Femur (tissue), 1 donor: ENCODE measurements at places on chromosomes 16 and 17.

DNA sequence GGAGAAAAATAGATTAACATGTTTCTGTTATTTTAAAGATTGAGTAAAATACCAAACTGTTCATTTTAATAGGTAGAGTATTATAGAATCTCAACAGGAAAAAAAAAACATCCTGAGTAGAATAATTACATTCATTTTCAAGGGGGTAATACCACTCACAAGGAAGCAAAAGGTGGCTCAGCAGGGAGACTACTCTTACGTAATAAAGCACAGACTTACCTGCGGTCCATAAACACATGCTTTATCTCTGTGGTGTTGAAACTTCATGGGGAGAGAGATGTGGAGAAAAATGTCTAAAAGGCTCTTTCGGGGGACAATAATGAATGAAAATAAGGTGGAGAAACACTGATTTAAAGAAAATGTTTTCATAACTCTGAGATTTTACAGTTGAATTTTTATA is 171.7 kb downstream of the MRTFB start:
- no peak for DNase-seq

DNA sequence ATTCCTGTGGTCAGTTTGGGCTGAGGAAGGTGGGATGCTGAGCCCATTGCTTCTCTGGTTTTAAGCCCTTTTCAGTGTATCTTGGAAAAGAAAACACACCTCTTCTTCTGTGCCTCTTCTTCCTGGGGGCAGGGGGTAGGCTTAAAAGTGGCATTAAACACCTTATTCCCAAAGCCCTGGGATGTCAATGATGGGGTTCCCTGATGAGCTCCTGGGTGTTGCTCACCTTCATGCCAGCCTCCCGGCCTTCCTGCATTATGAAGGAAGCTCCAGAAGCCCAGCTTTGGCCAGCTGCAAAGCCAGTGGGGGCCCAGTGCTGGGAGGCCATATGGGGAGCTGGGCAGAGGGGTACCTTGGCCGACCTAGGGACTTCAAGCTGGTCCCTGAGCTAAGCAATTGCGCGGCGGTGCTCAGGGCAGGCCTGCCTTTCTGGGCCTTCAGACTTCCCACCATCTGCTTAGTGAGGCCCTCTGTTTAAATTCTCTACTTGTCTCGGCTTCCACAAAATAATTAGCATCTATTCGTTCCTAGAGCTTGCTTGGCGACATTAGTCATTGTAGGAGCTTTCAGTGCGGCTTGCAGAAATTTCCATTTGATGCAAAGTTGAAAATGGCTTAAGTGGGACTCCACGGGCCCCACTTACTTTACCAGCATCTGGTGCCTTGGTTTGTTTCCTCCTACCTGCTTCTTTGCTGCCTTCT is 121.7 kb upstream of the NLRP1 start:
- DNase-seq: no peak

GRCh38 chr16:26505496-26505895 is 561.2 kb upstream of the C16orf82 start:
- DNase-seq: no peak

GRCh38 chr17:38667099-38667786 is 7.5 kb downstream of the EPOP start:
- DNase-seq: peak; percentile 77

DNA sequence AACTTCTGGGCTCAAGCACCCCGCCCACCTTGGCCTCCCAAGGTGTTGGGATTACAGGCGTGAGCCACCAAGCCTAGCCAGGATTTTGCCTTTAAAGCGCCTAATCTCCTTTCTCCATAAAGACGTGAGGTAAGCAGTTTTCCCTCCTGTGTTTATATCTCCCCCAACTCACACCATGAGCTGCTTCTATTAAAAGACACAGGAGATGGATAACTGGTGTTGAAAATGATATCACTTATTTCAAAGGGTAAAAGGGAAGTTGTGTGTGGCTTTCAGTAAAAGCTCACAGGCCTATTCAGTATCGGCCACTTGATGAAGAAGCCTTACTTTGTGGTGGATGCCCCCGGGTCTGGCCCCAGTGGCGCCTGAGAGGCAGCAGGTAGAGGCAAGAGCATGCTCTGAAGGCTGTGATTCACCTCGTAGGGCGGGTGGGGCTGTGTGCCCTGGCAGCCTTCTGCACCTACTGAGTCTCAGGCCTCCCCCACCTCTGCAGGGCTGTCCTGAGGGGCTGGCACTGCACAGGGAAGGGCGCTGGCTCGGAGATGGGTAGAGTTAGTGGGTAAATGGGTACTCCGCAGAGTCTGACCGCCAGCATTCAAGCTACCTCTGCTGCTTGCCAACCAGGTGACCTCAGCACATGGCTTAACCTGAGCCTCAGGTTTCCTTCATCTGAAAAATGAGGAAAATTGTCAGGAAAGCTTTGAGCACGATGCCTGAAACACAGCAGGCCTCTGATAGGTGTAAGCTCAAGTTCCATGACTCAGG is 146.8 kb downstream of the CLEC16A start:
- no peak for DNase-seq

DNA sequence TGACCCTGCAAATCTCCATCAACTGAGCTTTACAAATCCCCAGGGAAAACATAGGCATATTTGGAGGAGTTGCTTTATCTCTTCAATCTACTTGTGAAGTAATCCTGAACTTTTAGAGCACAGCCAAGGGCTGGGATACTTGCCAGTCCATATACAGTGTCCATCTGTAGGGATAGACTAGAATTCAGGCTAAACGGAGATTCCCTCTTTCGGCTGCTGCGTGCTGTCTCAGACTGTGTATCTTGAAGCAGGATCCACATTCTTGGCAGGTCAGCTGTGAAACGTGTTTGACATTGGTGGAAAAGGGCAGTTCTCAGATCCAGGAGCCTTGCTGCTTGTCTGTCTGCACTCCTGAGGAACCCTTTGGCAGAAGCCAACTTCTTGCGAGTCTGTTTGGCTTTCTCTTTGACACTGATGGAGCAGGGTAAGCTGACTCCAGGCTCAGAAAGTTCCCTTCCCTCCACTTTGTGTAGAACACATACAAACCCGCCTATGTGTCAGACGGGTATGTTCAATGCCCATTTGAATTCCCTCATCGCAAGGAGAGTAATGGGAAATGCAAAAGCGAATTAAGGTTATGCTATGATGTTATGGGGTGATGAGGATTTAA is 221.8 kb downstream of the MAP2K4 start:
- DNase-seq: no peak

DNA sequence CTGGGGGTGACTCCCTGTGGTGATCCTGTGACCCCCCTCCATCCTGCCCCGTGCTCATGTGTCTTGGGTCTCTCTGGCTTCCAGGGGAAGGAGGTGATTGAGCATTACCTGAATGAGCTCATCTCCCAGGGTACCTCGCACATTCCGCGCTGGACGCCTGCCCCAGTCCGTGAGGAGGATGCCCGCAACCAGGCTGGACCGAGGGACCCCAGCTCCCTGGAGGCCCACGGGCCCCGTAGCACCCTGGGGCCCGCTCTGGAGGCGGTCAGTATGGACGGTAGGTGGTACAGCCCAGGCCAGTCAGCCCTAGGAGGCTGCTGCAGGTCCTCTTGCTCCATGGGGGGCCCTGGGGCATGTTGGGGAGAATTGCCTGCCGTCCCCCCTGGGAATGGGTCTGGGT is 33.6 kb downstream of the SEC14L5 start:
- DNase-seq: no peak

- no peak for DNase-seq
Observed at GRCh38 chr16:4345836-4346781, 5.0 kb downstream of the PAM16 start.

- no peak for DNase-seq
Observed at GRCh38 chr16:46884513-46885293, 541 bp downstream of the GPT2 start.

DNA sequence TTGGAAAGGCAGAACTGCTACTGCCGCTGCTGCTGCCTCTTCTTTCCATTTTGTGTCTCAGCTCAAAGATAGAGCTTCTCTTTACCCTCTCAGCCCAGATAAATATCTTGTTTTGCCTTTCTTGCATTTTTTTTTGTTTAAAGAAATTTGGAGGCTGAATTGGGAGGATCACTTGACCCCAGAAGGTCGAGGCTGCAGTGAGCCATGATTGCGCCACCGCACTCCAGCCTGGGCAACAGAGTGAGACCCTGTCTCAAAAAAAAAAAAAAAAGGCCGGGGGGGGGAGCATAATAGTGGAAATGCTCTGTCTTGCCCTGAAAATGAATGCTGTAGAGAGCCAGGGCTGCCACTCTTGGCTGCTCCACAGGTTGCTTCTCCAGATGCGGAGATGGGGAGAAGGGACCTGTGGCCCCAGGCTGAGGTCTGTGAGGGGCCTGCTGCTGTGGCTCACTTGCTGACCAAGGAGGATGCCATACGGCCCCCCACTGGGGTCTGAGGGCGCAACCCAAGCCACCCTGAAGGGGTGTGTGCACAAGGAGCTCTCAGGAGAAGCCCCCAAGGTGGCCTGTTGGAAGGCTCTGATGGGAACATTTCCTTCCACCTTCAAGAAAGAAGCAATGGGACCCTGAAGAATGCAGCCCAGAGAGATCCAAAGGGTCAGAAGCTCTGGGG is 21.5 kb upstream of the G6PC1 start:
- no peak for DNase-seq

DNA sequence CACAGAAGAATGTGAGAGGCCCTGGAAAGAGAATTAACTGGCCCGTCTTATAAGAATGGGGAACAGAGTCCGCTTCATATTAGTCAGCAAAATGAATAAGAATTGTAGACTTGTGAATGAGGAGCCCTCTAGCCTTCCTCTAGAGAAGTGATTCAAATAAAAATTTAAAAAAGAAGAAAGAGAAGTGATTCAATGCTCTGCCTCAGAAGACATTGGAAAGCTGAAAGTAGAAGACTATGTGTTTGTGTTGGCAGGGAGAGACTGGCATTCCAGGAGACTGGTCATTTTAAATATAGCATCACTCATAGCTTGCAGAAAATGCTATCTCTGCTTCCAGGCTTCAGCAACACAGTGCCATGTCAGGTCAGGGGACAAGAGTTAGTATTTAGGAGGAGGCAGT is 190.6 kb upstream of the HS3ST3A1 start:
- DNase-seq: no peak

- peak; percentile 84 for DNase-seq
Observed at GRCh38 chr17:31570951-31571892, 179.7 kb downstream of the RAB11FIP4 start.

DNA sequence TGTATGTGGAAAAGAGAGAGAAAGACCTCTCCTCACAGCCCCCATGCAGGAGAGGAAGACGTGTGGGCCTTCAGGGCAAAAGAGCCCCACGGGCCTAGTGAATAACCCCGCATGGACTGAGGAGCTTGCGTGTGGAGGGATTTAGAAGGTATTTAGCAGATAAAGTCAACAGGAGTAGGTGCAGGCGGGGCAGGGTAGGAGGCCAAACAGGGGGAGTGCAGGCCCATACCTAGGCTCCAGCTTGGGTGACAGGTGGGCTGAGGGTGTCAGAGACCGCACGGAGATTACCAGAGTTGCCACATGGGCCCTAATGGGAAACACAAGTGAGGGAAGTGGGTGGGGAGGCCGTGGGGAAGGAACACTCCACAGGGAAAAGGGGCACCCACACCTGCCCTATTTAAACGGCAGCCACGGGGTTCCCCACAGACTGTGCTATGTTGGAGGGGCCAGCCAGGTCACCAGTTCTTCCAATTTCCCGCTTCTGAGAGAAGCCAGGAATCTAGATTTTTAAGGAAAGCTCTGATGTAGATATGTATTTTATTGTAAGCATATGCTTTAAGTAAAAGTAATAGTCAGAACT is 8.2 kb upstream of the CNGB1 start:
- DNase-seq: no peak

- DNase-seq: no peak
Observed at GRCh38 chr17:81712468-81713003, 452 bp downstream of the SLC25A10 start.

DNA sequence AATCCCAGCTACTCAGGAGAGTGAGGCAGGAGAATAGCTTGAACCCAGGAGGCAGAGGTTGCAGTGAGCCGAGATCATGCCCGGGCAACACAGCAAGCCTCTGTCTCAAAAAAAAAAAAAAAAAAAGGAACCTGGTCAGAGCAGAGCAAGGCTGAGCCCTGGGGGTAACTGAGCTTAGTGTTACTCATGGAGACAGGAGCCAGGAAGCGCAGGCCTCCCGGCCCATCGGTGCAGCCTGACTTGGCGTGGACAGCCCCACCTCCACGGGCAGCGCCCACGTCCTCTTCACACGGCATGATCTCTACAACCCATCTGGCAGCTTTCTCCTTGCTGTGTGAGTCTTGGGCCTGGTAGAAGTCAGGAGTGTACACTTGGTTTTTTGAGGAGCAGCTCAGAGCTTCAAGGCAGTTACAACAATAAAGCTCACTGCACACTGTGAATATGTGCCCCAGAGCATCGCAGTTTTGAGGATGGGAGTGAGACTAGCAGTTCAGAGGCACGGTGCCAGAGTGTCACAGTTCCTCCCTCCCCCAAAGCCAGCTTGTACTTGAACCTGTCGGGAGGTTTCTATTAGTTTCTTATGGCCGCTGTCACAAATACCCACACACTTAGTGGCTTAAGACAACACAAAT is 129.9 kb downstream of the RAP1GAP2 start:
- no peak for DNase-seq

DNA sequence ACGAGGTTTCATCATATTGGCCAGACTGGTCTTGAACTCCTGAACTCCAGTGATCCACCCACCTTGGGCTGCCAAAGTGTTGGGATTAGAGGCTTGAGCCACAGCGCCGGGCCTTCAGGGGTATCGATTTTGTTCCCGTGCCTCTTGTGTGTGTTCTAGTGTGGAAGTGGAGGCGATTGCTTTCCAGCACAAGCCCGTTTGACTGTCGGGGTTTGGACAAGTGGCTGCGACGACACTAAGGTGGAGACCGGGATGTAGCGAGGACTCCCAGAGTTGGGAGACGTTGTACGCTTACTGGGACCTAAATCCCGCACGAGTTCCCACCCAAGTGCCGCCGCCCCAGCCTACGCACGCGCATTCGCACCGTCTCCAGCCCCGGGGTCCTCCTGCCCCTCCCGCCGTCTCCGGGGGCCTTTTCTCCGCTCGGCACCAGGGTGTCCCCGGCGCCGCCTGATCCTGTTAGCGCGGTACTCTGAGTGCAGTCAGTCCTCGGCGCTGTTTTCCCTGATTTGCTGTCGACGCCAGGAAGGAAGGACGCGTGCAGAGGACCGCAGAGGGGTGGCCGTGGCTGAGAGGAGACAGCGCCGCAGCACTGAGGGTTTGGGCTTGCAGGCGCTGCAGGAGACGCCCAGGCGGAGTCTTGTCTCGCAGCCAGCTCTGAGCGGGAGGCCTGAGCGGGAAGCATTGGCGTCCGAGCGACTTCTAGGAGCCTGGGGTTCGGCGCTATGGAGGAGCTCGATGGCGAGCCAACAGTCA is at the start of gene NUP85:
Gene NUP85 (plus strand): TSS at position 643 of the 756 bp plus-strand sequence. CDS start 83 bp downstream, at position 726.
- DNase-seq: peak; percentile 96

- no peak for DNase-seq
Observed at GRCh38 chr17:67177732-67178131, 67.3 kb downstream of the HELZ start.

DNA sequence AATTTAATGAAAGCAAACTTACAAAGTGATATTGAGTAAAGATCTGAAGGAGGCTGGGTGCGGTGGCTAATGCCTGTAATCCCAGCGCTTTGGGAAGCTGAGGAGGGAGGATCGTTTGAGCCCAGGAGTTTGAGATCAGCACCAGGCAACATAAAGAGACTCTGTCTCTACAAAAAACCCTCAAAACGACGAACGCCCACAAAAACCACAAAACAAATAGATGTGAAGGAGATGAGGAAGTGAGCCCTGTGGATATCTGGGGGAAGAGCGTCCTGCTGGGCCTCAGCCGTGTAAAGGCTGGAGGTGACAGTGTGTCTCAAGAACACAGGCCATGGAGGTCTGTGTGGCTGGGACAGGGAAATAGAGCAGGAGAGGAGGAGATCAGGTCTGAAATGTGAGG is 68.8 kb downstream of the ITFG1 start:
- no peak for DNase-seq

GRCh38 chr17:70624211-70624610 is 454.9 kb downstream of the KCNJ2 start:
- no peak for DNase-seq
